NB4 (cell line): ENCODE measurements at places on chromosomes 13 and 19.

DNA sequence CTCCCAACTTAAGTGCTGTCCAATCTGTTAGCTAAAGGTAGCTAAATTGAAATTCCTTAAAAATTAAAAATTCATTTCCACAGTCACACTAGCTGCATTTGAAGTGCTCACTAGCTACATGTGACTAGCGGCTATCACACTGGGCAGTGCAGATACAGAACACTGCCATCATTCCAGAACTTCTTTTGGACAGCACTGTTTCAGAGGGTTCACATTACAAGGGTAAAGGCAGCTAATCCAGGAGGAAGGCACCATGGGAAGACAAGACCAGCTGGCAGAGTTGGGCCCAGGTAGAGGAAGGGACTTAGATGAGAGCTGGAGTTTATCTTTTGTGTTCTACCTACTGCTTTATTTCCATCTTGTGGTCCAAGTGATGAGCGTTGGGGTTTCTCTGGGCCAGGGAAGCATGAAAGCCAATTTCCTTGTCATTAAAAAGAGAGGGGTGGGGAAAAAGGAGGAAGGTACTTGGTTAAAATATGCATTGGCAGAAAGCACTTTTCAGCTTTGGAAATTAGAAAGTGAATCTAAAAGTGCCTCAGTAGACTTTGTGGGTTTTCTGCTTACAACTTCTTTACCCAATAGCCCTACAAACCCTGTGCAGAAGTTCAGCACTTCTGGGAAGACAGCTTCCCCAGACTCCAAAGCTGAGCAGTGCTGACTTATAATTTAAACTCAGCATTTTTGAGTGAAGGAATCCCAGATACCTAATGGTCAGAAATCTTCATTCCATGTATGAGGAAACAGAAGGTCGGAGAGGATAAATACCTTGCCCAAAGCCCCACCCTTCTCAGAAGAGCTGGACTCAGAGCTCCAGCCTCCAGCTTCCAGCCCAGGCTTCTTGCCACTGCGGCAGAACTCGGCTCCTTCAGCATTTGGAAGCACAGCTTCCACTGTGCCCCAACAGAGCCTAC lies 49.5 kb downstream of the ATP7B start:
- DNase-seq: no peak

DNA sequence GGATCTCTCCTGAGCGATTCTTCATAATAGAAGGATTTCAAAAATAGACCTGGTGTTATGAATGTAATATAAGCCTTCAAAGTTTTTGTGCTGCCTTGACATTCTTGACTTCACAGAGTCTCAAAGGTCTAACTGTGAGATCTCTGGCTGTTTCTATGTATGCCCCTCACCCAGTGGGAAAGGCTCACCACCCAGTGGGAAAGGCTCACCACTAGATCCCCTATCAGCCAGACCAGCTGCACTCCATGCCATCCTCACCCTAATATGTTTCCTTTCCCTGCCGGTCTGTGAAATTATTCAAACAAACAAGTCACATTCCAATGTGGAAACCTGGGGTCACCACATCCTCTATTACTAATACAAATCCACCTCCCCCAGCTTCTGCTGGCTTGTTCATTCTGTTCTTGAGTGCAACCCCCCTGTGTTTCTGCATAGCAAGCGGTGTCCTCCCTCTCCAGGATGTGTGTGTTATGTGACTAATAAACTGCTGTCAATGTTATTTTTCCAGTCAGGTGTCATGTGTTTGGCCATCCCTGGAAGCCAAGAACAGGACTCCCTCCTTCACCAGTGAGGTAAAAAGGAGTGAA lies 13.8 kb upstream of the SLITRK1 start:
- no peak for DNase-seq

GRCh38 chr13:99267927-99268326 lies 9.7 kb upstream of the GPR18 start:
- DNase-seq: no peak

- DNase-seq: no peak
These were observed 1.2 kb downstream of the KLK13 start for GRCh38 chr19:51063664-51064063.

- DNase-seq: no peak
These were observed 607.6 kb downstream of the SLITRK1 start for GRCh38 chr13:83274679-83275078.

DNA sequence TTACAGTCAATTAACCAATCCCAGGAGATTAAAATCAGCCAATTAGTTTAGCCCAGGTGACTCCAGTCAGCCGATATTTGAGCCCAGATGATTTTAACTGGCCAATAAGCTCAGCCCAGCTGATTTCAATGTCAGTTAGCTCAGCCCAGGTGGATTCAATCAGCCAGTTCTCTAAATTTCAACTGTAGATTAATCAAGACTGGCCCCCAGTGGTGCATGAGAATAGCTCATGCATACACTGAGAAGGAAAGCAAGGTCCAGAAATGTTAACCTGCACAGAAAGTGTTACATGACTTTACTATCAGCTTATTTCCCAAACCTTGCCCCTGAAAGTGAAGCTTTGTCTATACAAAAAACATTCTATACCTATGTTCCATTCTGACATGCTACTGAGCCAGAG lies 55.4 kb upstream of the ZNF724 start:
- DNase-seq: peak; percentile 27

GRCh38 chr13:90293793-90294361 lies 1053.6 kb upstream of the MIR17HG start:
- peak; percentile 53 for DNase-seq

GRCh38 chr13:102002287-102002686 lies 399.6 kb downstream of the FGF14 start:
- no peak for DNase-seq

- no peak for DNase-seq
These were observed 34.4 kb downstream of the TPP2 start for GRCh38 chr13:102631198-102631597.

GRCh38 chr19:41994521-41994971 lies 516 bp upstream of the ATP1A3 start:
- DNase-seq: peak; percentile 45

DNA sequence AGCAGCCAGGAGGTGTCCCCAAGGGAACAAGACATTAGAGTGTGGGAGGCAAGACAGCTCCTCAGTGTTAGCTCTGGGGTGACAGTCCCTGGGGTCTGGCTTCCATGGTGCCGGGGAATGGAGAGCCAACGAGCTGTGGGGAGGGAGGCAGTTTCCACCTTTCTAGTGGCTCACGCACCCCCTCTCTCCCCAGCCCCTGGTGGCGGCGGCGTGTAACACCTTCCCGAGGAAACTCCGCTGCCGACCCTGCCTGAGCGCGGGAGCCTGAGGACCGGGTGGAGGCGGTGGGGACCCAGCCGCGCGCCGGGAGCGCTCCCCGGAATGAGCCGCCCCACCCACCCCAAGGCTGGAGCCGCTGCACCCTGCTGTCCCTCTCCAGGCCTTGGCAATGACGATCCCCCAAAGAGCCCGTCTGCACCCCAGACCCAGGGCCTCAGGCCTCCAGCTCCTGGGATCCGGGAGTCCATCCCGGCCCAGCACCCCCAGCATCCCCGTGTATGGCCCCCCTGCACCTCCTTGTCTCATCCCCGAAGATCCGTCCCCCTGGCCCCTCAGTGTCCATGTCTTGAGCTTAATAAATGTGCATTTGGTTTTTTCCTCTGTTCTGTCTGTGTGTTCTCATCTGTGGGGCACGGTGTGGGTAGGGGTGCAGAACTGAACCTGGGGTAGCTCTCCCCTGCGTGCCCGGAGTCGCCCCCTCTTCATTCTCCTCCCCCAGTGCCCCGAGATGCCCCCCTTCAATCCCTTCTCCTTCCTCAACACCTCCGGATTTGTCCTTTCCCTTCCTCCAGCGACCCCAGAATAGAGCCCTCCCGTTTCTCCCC lies 622 bp upstream of the FXYD5 start:
- peak; percentile 44 for DNase-seq

- no peak for DNase-seq
These were observed 405.9 kb downstream of the ZNF536 start for GRCh38 chr19:30778061-30778460.

GRCh38 chr19:743168-743687 lies 7.7 kb upstream of the MISP start:
- no peak for DNase-seq

GRCh38 chr13:31011901-31012654 lies 79.6 kb downstream of the TEX26 start:
- DNase-seq: no peak

GRCh38 chr19:14614099-14614412 lies 31.2 kb downstream of the CLEC17A start:
- peak; percentile 95 for DNase-seq

DNA sequence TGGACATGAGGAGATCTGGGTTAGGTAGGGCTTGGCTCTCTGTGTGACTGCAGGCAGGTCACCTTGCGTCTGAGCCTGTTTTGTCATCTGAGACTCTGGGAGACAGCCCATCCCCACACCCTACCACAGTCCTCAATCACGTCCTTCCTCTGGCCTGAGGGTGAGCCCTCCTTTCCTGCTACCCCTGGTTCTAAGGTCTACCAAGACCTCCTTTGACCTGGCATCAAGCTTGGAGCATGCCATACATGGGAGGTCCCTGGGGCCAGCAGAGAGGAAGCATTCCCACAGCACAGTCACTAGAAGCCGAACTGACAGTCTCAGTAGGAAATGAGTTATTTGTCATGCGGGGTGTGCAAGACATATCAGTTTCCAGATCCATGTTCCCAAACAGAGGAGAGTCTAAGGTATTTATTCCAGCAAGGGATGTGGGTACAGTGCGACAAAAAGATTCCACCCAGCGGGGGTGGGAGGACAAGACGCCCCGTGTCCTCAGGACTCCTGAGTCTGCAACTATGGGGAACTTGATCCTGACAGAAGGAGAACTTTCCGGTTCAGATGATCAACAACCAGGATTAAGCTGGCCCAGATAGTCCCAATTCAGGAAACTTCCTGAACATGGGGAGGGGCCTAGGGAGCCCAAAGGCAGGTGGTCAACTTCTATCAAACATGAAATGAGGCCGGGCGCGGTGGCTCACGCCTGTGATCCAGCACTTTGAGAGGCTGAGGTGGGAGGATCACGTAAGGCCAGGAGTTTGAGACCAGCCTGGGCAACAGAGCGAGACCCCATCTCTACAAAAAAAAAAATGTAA lies 9.5 kb downstream of the ARRDC2 start:
- no peak for DNase-seq

DNA sequence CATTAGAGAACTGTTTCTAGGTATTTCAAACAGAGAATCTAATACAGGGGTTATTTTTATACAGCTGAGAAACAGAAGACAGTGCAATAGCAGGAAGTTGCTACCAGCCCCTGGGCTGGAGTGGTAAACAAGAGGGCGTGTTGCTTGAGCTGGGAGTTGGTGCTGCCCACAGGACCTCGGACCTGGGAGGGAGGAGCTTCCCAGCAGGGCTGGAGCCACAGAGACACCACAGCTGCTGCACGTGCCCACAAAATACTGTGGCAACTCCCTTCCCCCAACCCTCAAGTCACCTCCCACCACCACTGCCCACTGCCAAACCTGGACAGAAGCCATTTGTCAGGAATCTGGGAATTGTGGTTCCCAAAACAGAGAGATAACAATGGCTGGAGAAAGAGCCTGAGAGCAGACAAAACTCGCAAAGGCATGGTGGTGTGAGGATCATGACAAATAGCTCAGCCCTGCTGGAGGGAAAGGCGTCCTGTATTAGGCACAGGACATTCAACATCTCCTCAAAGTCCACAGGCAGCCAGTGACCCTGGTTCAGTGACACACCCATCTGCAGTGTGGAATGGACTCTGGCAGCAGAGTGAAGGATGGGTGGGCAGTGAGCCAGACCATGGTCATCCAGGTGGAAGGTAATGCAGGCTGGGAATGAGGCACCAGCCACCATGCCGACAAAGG lies 57.2 kb downstream of the SPATA13 start:
- DNase-seq: peak; percentile 73
